ENCODE measurements at places on chromosomes 6 and 20.

DNA sequence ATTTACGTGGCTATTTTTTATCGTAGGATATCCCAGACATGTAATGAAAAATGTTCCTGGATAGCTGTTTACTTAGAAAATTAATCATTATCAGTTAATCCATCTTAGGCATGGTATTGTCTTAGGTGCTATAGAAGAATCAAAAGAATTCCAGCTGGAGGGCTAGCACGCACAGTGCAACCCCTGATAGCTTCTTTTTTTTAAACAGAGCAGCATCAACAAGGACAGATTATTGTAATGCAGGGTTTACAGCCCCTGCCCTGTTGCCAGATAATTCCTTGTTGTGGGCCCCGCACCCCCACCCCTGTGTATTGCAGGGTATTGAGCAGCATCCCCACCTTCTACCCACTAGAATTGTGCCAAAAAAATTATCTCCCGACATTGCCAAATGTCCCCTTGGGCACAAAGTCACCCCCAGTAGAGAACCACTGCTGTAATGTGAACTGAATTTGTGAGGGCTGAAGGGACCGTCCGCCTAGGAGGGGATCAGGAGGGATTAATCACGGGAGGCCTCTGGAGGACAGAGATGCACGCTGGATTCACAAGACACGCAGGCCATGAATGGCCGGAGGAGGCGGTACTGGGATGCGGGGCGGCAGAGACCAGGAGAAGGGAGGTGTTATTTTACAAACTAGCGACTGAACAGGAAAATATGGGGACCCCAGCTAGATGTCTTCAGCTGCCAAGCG is 174.6 kb downstream of the ZDHHC14 start:
- DNase-seq = no peak

- DNase-seq = no peak
These were observed 56.1 kb downstream of the NCOA3 start for GRCh38 chr20:47557791-47558190.

- no peak for DNase-seq
These were observed 84.8 kb downstream of the ELOVL5 start for GRCh38 chr6:53263917-53264316.

- DNase-seq = no peak
These were observed 183.3 kb downstream of the EDN1 start for GRCh38 chr6:12473494-12473893.

DNA sequence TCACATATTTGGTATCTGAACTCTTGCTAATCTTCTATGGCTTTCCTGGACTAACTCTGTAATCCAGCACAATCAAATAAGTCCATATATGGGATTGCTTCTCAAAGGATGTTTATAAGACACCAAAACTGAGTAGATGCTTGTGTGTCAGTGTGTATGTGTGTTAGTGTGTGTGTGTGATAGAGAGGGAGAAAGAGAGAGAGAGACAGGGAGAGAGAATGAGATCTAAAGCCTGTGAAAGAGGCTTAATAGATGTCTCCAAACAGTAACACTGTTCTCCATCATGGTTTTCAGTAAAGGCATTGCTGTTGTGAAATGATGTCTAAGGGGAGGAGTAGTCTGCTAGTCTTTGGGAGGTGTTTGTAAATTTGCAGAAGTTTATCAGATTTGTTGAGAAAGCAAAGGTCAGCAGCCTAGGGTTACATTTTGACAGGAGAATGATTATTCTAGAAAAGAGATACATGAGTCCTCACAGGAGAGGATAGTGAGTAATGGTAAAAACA is 73.9 kb upstream of the MLIP start:
- no peak for DNase-seq

GRCh38 chr6:6591778-6592465 is 3.4 kb downstream of the LY86 start:
- DNase-seq = no peak

DNA sequence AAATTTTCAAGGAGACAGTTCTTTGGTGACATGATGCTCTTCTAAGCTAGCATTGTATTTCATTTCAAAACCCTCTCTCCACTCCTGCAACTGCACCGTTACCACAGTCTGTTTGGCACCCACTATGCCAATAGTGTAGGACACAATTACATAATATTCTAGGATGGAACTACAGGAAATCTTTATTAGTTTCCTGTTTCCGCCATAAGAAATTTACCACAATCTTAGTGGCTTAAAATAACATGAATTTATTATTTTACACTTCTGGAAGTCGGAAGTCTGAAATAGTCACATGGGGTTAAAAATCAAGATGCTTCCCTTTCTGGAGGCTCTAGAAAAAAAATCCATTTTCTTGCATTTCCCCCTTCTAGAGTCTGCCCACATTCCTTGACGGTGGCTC is 733.1 kb downstream of the HDGFL1 start:
- DNase-seq = no peak

- no peak for DNase-seq
These were observed 331.1 kb upstream of the HSF2 start for GRCh38 chr6:122068291-122068769.

- DNase-seq = no peak
These were observed 87.4 kb downstream of the MRPL14 start for GRCh38 chr6:44039839-44040350.

DNA sequence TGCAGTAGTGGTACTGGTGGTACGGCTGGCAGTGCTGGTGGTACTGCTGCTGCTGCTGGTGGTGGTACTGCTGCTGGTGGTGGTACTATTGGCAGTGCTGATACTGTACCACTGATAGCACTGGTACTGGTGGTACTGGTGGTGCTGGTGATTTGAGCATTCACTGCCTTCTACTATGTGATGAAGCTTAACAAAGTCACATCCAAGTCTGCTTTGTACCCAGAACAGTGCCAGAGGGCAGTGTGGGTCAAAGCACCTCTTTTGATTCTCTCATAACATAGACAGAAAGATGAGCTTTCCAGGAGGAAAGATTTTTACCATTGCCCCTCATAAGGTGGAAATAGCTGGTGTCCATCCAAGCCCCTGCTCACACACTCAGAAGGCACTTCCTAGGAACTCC is 48.7 kb downstream of the ANKRD6 start:
- DNase-seq = no peak

DNA sequence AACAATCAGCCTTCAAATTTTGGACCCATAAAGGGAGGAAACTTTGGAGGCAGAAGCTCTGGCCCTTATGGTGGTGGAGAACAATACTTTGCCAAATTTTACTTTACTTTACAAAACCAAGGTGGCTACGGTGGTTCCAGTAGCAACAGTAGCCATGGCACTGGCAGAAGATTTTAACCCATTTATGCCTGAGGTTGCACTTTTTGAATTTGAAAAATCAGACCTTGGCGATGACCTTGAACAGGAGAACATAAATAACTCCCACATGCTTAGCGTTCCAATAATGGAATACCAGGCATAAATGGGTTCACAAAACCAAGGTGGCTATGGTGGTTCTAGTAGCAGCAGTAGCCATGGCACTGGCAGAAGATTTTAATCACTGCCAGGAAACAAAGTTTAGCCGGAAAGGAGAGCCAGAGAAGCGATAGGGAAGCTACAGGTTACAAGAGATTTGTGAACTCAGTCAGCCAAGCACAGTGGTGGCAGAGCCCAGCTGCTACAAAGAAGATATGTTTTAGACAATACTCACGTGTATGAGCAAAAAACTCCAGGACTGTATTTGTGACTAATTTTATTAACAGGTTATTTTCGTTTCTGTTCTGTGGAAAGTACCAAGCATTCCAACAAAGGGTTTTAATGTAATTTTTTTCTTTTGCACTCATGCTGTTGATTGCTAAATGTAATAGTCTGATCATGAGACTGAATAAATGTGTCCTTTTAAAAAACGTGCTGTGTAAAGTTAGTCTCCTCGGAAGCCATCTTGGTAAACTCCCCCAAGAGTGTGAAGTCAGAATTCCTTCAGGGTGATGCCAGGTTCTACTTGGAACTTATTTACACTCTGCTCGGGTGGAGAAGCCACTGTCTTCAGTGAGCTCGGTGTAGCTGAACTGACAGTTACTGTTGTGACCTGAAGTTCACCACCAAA is 6.7 kb downstream of the SFT2D1 start:
- no peak for DNase-seq

GRCh38 chr6:130143709-130144108 is 79.0 kb downstream of the SAMD3 start:
- no peak for DNase-seq

DNA sequence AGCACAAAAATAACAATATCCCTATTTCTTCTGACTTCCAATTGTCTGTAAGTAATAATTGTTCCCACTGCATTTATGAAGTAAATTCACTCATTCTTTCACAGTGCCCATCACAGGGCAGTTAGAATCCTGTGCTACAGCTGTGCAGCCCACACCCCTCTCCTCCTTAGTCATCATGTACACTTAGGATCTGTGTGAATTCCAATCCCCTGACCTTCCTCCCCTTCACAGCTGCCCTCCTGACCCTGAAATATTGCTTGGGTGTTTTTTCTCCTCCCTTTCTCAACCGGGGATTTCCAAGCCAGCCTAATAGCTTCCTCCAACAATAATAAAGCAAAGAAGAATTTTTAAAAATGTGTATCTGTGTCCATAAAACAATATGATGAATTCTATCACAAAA is 91.5 kb upstream of the BEND6 start:
- DNase-seq = peak; percentile 76

DNA sequence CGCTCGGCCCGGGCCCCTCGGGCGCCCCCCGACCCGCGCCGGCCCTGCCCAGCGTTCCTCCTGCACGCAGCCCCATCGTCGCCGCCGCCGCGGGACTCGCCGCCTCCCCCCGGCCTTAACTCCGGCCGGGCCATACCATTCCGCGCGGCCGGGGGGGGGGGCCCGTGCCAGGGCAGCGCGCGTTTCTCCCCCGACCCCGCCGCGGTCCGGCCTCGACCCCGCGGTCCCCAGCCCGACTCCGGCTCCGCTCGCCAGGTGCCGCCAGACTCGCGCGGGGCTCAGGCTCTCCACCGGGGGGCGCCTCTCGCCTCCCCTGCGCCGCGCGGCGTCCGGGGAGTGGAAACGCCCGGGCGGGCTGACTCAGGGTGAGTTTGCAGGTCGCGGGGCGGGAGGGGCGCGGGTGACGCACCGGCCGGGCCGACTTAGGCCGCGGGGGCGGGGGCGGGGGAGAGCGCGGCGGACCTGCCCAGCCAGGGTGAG is at the start of gene SRXN1:
TSS of gene SRXN1 (minus strand) at position 91 of the 480 bp plus-strand sequence. CDS start at position 76, 15 bp downstream.
- peak; percentile 94 for DNase-seq
